ENCODE measurements at places on chromosomes 13 and 19.

GRCh38 chr13:60811581-60811980 lies 414.6 kb downstream of the TDRD3 start:
- DNase-seq = no peak

DNA sequence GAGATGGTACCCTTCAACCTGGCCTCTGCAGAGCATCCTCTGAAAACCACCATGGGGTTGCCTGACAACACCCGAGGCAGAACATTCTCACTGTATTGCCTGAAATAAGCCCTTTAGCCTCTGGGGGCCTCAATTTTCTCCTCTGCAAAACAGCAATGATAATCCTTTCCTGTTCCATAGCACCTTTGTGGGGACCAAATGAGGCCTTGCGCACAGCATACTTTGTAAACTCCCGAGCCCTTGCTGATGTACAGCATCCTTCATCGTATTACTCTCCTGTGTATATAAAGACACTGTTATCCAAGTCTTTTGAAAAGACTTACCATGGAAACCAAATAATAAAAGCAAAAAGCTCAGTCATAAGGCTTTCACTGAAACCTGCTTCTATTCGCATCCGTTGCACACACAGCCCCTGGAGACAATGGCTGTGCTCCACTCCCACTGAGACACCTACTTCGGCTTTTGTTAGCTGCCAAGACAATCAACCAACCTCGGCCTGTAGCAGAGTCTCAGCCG lies 276.0 kb downstream of the FOXO1 start:
- peak; percentile 47 for DNase-seq

DNA sequence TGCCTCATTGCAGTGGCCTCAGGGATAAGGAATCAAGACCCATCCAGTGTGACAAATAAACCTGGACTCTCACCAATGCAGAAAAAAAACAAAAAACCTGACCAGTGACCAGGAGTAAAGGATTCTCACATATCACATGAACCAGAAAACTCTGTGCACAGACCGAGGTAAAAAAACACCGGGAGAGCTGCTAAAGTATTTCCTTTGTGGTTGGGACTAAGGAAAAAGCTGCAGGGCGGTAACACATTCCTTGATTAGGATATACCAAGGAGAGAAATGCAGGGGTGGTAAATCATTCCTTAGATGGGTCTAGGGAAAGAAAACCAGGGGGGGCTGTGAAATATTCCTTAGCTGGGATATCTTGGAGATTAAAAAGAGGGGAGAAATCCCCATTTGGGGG lies 64.8 kb upstream of the ZNF85 start:
- no peak for DNase-seq

- DNase-seq = no peak
These were observed 863.9 kb upstream of the GPC6 start for GRCh38 chr13:92362717-92363116.

DNA sequence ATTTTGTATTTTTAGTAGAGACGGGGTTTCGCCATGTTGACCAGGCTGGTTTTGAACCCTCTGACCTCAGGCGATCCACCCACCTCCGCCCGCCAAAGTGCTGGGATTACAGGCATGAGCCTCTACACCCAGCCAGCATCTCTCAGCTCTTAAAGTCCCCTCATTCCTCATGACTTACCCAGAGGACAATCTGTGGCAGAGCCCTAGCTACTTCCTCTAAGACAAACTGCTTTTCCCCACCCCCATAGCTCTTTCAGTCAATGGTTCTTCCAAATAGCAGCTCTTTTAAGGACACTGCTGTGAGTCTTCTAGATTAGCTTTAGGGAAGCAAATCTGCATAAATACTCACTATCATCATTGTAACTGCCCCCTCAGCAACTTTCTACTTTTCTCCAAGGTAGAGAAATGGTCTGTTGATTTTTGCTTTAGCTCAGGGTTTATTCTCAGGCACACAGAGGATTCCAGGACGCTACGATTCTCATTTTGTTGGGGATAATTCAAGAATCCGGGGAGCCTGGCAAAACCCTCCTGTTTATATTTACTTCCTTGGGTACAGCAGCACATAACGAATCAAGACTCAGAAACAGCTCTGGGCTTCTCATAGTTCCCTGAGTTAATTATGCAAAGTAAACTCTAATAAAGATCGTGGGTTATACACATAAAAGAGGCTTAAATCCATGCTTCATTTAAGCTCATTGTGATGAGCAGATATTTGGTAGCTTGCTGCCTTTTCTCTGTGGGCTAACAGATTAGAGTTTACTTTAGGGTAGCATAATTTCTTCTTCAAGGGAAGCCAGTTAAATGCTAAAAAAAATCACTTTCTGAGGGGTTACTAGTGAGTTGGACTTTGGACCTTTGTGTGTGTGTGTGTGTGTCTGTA lies 357.4 kb downstream of the TDRD3 start:
- DNase-seq = no peak

- DNase-seq = no peak
These were observed 100.7 kb downstream of the DGKH start for GRCh38 chr13:42149136-42149535.

DNA sequence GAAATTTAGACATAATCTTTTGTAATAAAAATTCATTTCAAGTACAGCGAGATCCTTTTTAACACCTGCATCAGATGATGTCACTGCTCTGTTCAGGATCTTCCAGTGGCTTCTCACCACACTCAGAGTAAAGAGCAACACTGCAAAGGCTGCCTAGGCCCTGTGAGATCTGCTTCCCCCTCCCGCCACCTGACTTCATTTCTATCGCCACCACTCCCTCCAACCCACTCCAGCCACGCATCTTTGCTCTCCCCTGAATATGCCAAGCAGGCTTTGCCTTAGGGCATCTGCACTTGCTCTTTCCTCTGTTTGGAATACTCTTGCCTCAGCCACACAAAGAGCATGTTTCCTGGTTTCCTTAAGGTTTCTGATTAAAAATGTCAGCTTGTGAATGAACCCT lies 58.3 kb downstream of the MBNL2 start:
- no peak for DNase-seq

DNA sequence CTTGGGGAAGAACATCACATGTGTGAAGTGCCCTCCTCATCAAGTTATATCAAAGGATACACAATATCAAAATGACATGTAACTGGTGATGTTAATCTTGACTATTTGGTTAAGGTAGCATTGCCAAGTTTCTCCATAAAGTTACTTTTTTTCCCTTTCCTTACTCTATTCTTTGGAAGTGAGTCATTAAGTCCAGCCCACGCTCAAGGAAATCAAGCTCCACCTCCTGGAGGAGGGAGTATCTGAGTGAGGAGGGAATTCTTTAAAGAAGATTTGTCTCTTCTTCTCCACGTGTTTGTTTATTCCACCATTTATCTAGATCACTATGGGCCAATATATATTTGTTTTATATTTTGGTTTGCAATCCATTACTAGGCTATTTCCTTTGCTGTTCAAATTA lies 33.6 kb upstream of the FNDC3A start:
- DNase-seq = no peak

- DNase-seq = no peak
These were observed 21.4 kb upstream of the TCF3 start for GRCh38 chr19:1673645-1674292.

DNA sequence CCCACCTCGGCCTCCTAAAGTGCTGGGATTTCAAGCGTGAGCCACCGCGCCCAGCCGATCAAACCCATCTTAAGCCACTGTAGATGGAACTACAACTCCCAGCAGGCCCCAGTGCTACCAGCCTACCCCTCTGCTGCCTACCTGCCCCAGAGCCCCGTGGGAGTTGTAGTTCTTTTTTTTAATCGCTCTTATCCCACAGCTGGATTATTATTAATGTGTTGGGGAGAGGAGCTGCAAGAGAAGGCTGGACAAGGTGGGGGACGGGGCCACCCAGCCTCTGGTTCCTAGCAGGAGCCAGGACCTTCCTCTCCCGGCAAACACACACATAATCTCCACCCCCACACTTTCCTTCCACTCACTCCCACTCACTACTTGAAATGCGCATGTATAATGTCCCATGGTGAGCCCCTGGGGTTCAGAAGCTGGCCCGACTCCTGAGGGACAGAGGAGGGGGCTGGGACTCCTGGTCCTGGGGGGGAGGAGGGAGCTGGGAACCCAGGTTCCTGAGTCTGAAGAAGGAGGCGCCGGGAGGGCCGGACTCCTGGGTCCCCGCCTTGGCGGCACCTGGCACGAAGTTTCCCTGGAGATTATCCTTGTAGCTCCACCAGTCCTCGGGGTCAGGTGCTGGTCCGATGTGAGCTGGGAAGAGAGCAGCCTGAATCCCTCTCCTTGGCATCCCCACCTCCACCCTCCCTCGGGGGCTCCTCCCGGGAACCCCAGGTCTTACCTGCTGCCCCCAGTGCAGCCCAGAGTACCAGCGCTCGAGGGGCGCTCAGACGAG lies 958 bp downstream of the CA11 start:
- peak; percentile 80 for DNase-seq

- DNase-seq = no peak
These were observed 620.6 kb downstream of the GPC6 start for GRCh38 chr13:93847162-93847561.

DNA sequence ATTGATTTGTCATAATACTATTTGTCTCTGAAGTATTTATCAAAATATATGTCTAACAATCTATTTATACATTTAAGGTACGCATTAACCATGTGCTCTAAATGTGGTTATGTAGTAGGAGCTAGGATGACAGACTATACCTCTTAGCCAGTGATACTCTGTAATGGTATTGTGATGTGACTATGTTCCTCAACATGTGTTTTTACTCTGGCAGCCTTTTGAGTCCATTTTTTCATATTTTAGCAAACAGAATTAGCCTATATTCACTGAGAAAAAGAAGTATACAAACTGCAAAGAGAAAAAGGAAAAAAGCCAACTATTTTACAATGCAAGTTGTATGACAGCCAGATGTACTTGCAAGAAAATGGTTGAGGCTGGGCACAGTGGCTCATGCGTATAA lies 26.7 kb downstream of the MAB21L1 start:
- DNase-seq = no peak

- DNase-seq = no peak
These were observed 32.3 kb downstream of the ADPRHL1 start for GRCh38 chr13:113420833-113421600.

- no peak for DNase-seq
These were observed 215.1 kb downstream of the PCDH17 start for GRCh38 chr13:57846600-57847173.

- peak; percentile 72 for DNase-seq
These were observed 186.2 kb upstream of the PCDH9 start for GRCh38 chr13:67416047-67416925.

GRCh38 chr13:53743906-53744305 lies 715.3 kb downstream of the OLFM4 start:
- DNase-seq = no peak

DNA sequence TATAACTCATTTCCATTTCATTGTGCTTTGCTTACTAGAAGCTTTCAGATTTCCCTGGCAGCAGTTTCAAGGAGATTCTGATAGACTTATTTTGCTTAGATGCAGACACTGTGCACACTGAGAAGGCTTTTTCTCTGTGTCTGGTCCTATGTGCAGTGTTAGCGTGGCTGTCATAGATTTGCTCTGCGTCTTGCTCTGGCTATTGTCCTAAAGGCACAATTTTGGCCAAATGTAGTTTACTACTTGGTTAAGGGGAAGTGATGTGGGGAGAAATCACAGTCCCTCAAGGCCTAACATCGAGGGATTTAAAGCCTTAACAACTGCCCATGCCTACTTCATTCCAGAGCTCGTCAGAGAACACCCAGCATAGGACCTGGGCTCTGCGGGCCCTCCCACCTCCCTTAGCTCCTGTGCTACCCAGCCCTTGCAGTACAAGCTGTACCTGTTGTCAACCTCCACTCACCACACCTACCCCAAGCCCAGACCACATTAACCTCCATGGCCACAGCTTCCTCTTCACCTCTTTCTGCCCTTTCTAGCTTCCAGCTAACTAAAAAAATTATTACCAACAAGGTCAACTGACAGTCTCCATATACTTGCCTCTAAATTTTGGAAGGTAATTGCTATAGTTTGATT lies 38.9 kb upstream of the KATNAL1 start:
- no peak for DNase-seq

DNA sequence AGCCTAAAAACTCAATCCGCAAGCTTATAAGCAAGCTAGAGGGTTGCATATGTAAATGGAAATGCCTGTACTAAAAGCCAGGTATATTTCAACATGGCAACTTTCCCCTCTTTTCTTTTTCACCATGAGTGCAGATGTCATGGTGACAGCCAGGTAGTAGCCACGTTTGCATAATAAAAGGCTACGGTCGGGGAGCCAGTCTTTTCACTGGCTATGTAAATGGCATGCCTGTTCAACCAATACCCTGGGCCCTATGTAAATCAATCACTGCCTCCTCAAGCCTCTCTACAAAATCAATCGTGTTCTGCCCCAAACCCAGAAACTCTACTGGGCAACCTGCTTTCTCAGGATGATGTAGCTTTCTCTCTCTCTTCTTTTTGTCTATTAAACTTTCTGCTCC lies 87.4 kb downstream of the ZNF100 start:
- no peak for DNase-seq

DNA sequence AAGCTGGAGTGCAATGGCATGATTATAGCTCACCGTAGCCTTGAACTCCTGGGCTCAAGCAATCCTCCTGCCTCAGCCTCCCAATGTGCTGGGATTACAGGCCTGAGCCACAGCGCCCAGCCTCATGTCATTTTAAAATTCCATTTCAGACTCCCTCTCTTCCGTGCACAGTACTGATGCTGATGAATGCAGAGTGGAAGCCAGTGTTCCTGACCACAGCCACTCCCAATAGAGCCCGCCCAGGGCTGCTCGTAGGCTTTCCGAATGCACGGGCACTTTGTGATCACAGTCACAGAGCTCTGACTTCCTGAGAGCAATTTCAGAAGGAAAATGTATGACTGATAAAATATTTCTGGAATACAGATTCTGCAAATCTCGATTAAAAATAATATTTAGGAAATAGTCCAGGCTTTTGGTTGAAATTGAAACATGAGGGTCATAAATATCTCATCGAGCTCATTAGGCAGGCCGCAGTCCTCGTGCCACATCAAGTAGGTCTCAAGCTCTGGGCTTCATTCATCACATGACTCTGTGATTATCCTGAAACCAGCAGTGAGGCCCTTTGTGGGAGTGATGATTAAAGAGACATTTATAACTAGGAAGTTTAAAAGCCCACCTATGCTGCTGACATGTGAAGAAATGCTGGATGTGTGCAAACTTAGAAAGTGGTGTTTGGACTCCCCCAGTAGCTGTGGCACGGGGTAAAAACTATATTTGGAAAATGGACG lies 38.9 kb upstream of the AMER2 start:
- DNase-seq = no peak

DNA sequence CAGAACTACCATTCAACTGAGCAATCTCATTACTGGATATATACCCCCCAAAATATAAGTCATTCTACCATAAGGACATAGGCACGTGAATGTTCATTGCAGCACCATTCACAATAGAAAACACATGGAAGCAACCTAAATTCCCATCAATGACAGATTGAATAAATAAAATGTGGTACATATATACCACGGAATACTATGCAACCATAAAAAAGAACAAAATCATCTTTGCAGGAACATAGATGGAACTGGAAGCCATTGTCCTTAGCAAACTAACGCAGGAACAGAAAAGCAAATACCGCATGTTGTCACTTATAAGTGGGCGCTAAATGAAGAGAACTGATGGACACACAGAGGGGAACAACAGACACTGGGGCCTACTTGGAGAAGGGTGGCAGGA lies 14.1 kb downstream of the RNF113B start:
- DNase-seq = no peak

All from ecto neural progenitor cell (in vitro differentiated cells).